ENCODE measurements at places on chromosomes 7 and 10. TPM values are rescaled to one million over a fixed set of nuclear protein-coding genes. Genes with fewer than 3 reads are reported as not detected.

- H3K27me3 ChIP-seq, result no peaks in the 10 kb centered on the region
- DNase-seq, result no peak
- no peaks in the 10 kb centered on the region for H3K36me3 ChIP-seq
- no peak overlapping the region for H3K27ac ChIP-seq
- H3K4me1 ChIP-seq, result peaks cover 4% of the 10 kb centered on the region
Measured at GRCh38 chr10:56623064-56623463, 262.0 kb upstream of the ZWINT start.

GRCh38 chr7:70542750-70543376 lies 589.1 kb upstream of the GALNT17 start:
- H3K27ac ChIP-seq, result no peak overlapping the region
- H3K27me3 ChIP-seq, result no peaks in the 10 kb centered on the region
- H3K4me3 ChIP-seq, result no peak overlapping the region
- H3K4me1 ChIP-seq, result no peaks in the 10 kb centered on the region

DNA sequence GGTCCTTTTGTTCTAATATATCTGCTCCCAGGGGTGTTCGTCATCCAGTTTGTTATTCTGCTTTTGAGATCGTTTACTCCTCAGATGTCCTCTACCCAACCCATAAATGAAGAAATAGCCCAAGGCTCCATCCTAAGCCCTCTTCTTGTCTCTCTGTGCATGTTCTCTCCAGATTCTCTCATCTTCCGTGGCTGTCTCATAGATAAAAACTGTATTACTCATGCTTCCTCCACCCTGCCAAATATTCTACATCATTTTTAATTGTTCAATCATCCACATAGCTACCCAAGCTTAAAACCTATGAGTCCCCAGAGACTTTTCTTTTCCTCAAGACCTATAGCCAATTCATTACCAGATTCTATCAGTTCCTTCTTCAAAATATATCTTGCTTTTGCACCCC lies 44.9 kb downstream of the CAV1 start:
- DNase-seq, result no peak
- H3K27me3 ChIP-seq, result peaks cover 26% of the 10 kb centered on the region
- no peaks in the 10 kb centered on the region for H3K4me1 ChIP-seq
- H3K27ac ChIP-seq, result no peak overlapping the region
- H3K36me3 ChIP-seq, result no peaks in the 10 kb centered on the region

GRCh38 chr7:134533288-134533771 lies 6.0 kb downstream of the AKR1B10 start:
- no peak overlapping the region for H3K4me3 ChIP-seq
- H3K36me3 ChIP-seq, result no peaks in the 10 kb centered on the region
- no peak overlapping the region for H3K27ac ChIP-seq
- no peak for DNase-seq

DNA sequence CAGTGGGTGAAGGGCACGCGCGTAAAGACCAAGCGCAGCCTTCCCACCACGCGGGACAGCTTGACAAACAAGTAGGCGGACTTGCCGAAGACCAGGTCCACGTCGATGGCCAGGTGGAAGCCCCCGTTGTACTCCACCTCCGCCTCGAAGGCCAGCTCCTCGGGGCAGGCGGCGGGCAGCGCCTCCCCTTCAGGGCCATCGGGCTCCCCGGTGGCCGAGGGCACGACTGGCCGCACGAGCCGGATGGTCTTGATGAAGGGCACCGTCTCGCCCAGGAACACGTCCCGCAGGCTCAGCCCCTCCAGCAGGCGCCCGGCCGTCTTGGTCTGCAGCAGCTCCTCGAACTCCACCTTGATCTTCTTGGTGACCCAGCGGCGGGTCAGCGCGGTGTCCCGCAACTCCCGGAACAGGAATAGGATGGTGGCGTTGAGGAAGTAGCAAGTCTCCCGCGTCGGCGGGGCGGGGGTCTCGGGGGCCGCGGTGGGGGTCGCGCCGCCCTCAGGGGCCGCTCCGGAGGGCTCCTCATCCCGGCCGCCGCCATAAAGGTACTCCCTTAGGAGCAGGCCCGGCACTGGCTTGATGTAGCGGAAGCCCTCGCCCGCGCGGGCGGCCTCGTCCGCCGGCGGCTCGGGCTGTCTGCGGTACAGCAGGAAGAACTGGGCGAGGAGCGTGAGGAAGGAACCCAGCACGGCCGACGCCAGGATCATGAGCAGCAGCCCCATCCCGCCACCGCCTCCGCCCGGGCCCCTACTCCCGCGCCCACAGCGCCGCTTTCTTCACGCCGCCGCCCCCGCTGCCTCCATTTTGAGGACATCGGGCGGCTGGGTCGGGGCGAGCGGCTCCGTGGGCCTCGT lies 507 bp downstream of the PDZD8 start:
- H3K4me3 ChIP-seq, result peak overlapping the region; percentile 92
- H3K36me3 ChIP-seq, result peaks cover under 1% of the 10 kb centered on the region
- peaks cover 8% of the 10 kb centered on the region for H3K27me3 ChIP-seq
- H3K27ac ChIP-seq, result peak overlapping the region; percentile 75

DNA sequence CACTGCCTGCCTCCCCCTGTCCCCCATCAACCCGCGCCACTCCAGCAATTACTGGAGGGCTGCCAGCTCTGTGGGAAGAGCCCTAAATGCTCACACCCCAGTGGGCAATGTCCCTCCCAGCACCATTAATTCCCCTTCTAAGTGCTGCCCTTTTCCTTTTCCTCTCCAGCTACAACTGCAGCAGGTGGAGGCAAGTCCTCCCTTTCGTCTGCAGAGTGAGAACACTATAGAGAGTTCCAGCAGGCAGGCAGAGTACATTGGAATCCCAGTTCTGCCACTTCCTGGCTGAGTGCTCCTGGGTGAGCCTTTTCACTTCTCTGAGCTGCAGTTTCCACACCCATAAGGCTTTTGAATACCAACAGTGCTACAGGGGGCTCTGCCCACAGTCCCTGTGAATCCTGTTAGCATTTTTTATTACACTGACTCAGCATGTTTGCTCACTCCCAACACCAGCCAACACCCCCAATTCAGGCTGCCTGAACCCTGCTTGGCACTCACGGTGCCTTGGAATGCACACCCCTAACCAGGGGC lies 447.0 kb downstream of the GRID1 start:
- no peak overlapping the region for H3K27ac ChIP-seq
- DNase-seq, result no peak
- H3K36me3 ChIP-seq, result no peaks in the 10 kb centered on the region
- H3K4me1 ChIP-seq, result no peaks in the 10 kb centered on the region
- H3K4me3 ChIP-seq, result no peak overlapping the region

- H3K4me1 ChIP-seq, result peaks cover 8% of the 10 kb centered on the region
- peaks cover 34% of the 10 kb centered on the region for H3K36me3 ChIP-seq
- no peaks in the 10 kb centered on the region for H3K27me3 ChIP-seq
- H3K4me3 ChIP-seq, result no peak overlapping the region
- DNase-seq, result no peak
Measured at GRCh38 chr7:150648353-150649079, 16.3 kb upstream of the GIMAP6 start.

- no peak for DNase-seq
- no peak overlapping the region for H3K27ac ChIP-seq
- no peaks in the 10 kb centered on the region for H3K36me3 ChIP-seq
- peaks cover 20% of the 10 kb centered on the region for H3K27me3 ChIP-seq
- H3K4me3 ChIP-seq, result no peak overlapping the region
- H3K4me1 ChIP-seq, result peaks cover 17% of the 10 kb centered on the region
Measured at GRCh38 chr10:89165923-89166322, 41.2 kb downstream of the CH25H start.

GRCh38 chr10:35506741-35507140 lies 98.4 kb upstream of the GJD4 start:
- peaks cover 29% of the 10 kb centered on the region for H3K4me1 ChIP-seq
- H3K36me3 ChIP-seq, result no peaks in the 10 kb centered on the region
- no peak for DNase-seq
- no peak overlapping the region for H3K4me3 ChIP-seq
- H3K27me3 ChIP-seq, result no peaks in the 10 kb centered on the region
- H3K27ac ChIP-seq, result no peak overlapping the region

- H3K4me3 ChIP-seq, result no peak overlapping the region
- H3K4me1 ChIP-seq, result no peaks in the 10 kb centered on the region
- peaks cover 17% of the 10 kb centered on the region for H3K27me3 ChIP-seq
- H3K36me3 ChIP-seq, result no peaks in the 10 kb centered on the region
- H3K27ac ChIP-seq, result no peak overlapping the region
Measured at GRCh38 chr10:47159361-47160260, 140.4 kb upstream of the GDF10 start.

GRCh38 chr10:35765066-35765527 lies 123.0 kb upstream of the FZD8 start:
- no peaks in the 10 kb centered on the region for H3K36me3 ChIP-seq
- no peak overlapping the region for H3K27ac ChIP-seq
- DNase-seq, result no peak
- H3K27me3 ChIP-seq, result no peaks in the 10 kb centered on the region

DNA sequence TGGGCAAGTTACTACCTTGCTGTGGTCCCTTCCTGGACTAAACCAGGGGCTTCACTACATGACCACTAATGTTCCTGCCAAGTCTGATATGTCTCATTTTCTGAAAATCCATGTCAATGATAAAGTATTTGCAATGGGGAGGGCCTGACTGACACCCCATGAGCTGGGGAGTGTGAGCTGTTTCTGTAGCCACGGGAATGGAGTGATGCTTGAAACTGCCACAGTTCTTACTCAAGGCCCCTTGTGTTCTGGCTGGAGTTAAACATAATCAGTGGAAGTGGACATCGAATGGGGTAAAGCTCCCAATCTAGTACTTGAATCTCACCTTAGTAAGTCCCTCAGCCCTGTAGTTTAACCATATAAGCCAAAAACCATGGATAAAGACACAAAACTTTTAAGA lies 61.9 kb upstream of the PDLIM1 start:
- H3K36me3 ChIP-seq, result no peaks in the 10 kb centered on the region
- no peak overlapping the region for H3K4me3 ChIP-seq
- H3K27ac ChIP-seq, result no peak overlapping the region
- no peaks in the 10 kb centered on the region for H3K27me3 ChIP-seq

GRCh38 chr10:6871128-6871527 lies 291.1 kb upstream of the PRKCQ start:
- H3K27me3 ChIP-seq, result peaks cover 19% of the 10 kb centered on the region
- H3K4me3 ChIP-seq, result no peak overlapping the region
- no peaks in the 10 kb centered on the region for H3K36me3 ChIP-seq
- no peaks in the 10 kb centered on the region for H3K4me1 ChIP-seq

DNA sequence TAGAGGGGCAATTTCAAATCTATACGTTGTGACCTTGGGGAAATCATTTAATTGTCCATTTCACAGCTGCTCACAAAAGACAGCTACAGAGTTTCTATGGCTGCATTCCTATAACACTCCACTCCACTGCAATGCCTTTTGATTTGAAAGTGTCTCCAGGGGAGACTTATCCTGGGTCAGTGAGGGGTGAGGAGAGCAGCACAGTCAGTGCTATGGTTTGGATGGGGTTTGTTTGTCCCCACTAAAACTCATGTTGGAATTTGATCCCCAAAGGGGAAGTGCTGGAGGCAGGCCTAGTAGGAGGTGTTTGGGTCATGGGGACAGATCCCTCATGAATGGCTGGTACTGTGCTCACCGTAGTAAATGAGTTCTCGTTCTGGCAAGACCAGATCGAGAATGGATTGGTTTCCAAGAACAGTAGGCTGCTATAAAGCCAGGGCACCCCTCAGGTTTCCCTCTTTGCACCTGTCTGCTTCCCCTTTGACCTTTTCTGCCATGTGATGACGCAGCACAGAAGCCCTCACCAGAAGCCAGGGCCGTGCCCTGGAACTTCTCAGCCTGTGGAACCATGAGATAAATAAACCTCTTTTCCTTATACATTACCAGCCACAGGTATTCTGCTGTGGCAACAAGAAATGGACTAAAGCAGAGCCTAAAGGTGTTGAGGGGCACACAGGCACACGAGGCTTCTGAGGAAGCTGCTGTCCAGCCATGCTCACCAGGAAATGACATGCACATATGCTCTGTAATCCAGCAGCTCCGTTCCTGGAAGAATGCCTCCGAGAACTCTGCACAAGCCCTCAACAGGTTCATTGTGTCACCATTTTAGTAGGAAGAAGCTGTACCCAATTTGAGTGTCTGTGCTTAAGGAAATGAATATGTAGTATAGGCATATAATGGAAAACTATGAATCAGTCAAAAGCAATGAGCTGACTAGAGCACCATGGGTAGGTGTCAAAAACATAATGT lies 5.0 kb upstream of the PAPOLB start:
- no peak overlapping the region for H3K27ac ChIP-seq
- peaks cover 11% of the 10 kb centered on the region for H3K4me1 ChIP-seq
- no peak overlapping the region for H3K4me3 ChIP-seq
- no peak for DNase-seq
- peaks cover 7% of the 10 kb centered on the region for H3K36me3 ChIP-seq

GRCh38 chr10:113044016-113044755 lies 94.1 kb downstream of the TCF7L2 start:
- peaks cover 8% of the 10 kb centered on the region for H3K27me3 ChIP-seq
- DNase-seq, result no peak
- no peak overlapping the region for H3K4me3 ChIP-seq
- H3K27ac ChIP-seq, result no peak overlapping the region

DNA sequence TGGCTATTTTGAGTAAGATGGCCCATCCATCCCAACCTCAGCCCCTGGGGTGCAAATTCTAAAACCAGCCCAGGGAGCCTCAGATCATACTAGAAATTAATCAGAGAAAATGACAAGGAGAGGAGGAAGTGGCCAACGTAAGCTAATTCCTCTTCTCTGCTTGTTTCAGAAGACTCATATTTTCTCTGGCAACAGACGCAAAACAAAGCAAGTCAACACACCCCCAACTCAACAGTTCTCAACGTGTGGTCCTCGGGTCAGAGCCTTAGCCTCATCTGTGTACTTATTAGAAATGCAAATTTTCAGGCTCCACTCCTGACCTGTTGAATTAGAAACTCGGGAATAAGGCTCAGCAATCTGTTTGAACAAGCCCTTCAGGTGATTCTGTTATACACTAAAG lies 413.9 kb upstream of the AUTS2 start:
- H3K4me1 ChIP-seq, result peaks cover 7% of the 10 kb centered on the region
- no peak overlapping the region for H3K27ac ChIP-seq
- no peak for DNase-seq
- H3K4me3 ChIP-seq, result no peak overlapping the region

- no peak for DNase-seq
- no peaks in the 10 kb centered on the region for H3K36me3 ChIP-seq
- H3K4me1 ChIP-seq, result no peaks in the 10 kb centered on the region
- no peak overlapping the region for H3K4me3 ChIP-seq
Measured at GRCh38 chr10:93352638-93353383, 129.3 kb downstream of the MYOF start.

GRCh38 chr10:31694929-31695837 lies 233.4 kb downstream of the ARHGAP12 start:
- no peaks in the 10 kb centered on the region for H3K4me1 ChIP-seq
- H3K36me3 ChIP-seq, result no peaks in the 10 kb centered on the region
- DNase-seq, result no peak

DNA sequence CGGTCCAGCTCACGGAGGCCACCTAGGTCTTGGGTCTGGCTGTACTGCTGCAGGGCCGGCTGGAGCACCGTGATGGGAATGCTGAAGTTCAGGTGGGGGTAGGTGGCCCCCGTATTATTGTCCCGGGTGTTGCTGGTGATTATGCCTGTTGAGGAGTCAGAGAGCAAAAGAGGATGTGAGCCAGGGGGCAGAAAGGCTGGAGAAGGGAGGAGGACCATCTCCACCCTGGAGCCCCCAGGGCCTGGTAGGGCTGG lies 6.6 kb downstream of the TYSND1 start:
- no peak for DNase-seq
- no peaks in the 10 kb centered on the region for H3K27me3 ChIP-seq
- peaks cover 17% of the 10 kb centered on the region for H3K4me1 ChIP-seq
- H3K36me3 ChIP-seq, result no peaks in the 10 kb centered on the region

- H3K36me3 ChIP-seq, result no peaks in the 10 kb centered on the region
- no peak for DNase-seq
- no peak overlapping the region for H3K27ac ChIP-seq
Measured at GRCh38 chr7:107387128-107387527, 82.7 kb upstream of the GPR22 start.

Gene MET
- 0.33 TPM for total RNA-seq

Gene RPEL1
- not detected for total RNA-seq

Gene KEL
- not detected for total RNA-seq

Gene ANKRD30A
- total RNA-seq, result not detected

Gene IL2RA
- 1,187 TPM for total RNA-seq

Gene GJD4
- not detected for total RNA-seq

Gene CABCOCO1
- not detected for total RNA-seq

Gene TAS2R4
- 1.8 TPM for total RNA-seq
